ENCODE measurements at places on chromosomes 1 and 21.

- DNase-seq, result peak; percentile 35
Measured at GRCh38 chr1:224644553-224645154, 28.5 kb downstream of the CNIH3 start.

GRCh38 chr21:45541221-45542039, 810 bp downstream of the SLC19A1 start:
- peak; percentile 67 for DNase-seq

- DNase-seq, result no peak
Measured at GRCh38 chr1:147804942-147805723, 44.7 kb upstream of the GJA5 start.

DNA sequence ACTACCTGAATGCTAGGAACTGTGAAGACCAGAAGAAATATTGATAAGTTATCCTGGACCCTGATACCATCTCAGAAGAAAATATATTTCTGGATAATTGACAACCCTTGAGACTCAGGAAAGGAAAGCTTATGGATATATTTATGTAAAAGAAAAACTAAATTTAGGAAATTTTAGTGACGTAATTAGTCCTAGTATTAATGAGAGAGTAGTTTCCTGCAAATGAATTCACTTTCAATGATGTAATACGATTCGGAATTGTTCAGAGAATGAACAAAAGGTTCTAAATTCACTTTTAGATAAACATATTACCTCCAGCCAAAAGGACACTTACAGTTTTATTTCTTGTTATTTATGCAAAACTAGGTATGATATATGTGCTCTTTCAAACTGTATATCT, 1120.1 kb upstream of the NCAM2 start:
- DNase-seq, result no peak

- no peak for DNase-seq
Measured at GRCh38 chr21:42201615-42202161, 17.3 kb upstream of the ABCG1 start.

DNA sequence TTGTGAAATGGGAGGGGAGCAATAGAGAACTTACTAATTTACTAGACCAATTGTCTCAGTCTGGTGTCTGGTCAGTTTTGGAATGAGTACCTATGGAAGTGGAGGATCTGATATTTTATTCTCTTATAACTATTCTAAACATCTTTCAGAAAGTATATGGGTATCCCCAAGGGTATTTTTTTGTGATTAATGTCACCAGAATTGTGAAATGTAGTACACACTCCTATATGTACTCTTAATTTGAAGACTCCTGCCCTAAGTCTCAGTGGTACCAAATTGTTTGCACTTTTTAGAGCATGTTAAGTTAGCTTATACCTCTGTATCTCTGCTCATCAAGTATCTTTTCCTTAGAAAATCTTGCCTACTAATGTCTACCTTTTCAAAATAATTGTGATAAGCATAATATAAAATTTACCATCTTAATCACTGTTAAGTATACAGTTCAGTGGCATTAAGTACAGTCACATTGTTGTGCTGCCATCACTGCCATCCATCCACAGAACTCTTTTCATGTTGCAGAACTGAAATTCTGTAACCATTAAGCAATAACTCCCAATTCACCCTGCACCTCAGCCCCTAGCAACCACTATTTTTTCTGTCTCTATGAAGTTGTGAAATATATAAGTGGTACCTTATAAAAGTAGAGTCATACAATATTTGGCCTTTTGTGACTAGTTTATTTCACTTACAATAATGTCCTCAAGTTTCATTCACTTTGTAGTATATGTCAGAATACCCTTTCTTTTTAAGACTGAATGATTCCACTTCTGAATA, 40.5 kb downstream of the SLC30A7 start:
- DNase-seq, result no peak

GRCh38 chr1:30522031-30523004, 201.1 kb downstream of the MATN1 start:
- no peak for DNase-seq

GRCh38 chr1:14742181-14742980, 143.9 kb downstream of the KAZN start:
- no peak for DNase-seq

DNA sequence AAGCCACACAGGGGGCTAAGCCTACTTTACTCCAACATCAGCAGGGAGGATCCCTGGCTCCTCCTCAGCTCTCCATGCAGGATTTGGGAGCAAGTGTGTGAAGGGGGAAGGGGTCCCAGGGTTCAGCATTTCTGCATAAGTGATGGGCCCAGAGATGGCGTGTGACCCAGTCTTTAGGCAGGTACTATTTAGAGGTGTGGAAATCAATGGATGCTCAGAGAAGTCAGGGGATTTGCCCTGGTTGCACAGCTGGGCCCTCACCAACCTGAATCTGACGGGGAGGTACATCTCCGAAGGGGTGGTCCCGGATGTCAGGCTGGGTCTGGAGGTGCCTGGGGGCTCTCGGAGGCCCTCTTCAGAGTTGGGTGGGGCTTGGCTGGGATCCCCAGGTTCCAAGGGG, 6.9 kb upstream of the TCEA3 start:
- DNase-seq, result no peak

GRCh38 chr1:115757326-115757725, 11.2 kb downstream of the CASQ2 start:
- no peak for DNase-seq

DNA sequence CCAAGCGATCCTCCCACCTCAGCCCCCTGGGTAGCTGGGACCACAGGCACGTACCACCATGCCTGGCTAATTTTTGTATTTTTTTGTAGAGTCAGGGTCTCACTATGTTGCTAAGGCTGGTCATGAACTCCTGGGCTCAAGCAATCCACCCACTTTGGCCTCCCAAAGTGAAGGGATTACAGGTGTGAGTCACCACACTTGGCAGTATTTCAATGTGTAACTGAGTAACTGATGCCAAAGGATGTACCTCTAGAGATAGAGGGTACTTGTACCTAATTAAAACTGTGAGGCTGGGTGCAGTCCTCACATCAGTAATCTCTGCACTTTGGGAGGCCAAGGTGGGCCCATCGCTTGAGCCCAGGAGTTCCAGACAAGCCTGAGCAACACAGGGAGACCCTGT, 258.7 kb upstream of the DMRTA2 start:
- no peak for DNase-seq

- no peak for DNase-seq
Measured at GRCh38 chr1:100445565-100445964, 92.4 kb upstream of the GPR88 start.

DNA sequence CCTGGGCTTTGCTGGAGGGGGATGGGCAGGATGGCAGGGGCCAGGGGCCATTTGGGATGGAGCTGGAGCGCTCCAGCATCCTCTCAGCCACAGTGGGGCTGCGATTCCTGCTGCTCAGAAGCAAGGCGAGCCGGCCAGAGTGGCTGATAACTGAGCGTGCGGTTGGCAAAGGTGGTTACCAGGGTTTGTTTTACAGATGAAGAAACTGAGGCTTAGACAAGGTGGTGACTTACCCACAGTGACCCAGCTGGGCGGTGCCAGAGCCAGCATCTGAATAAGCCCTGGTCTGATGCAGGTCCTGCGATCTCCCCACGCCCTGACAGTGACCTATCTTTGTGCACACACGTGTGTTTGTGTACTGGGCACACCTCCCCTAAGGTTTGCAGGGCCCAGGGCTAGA, 5.9 kb upstream of the PRXL2B start:
- DNase-seq, result no peak

DNA sequence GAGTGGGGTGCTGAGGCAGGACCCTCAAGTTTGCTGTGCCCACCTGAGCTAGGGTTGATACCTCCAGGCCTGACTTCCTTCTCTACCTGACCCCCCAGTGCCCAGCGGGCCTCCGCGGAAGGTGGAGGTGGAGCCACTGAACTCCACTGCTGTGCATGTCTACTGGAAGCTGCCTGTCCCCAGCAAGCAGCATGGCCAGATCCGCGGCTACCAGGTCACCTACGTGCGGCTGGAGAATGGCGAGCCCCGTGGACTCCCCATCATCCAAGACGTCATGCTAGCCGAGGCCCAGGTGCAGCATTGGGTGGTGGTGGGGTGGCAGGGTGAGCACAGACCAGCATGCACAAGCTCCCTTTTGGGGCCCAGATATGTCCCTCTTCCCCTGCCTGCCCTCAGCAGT, 51.3 kb upstream of the KDM4A start:
- DNase-seq, result no peak

- no peak for DNase-seq
Measured at GRCh38 chr1:41377397-41377796, 16.2 kb downstream of the FOXO6 start.

DNA sequence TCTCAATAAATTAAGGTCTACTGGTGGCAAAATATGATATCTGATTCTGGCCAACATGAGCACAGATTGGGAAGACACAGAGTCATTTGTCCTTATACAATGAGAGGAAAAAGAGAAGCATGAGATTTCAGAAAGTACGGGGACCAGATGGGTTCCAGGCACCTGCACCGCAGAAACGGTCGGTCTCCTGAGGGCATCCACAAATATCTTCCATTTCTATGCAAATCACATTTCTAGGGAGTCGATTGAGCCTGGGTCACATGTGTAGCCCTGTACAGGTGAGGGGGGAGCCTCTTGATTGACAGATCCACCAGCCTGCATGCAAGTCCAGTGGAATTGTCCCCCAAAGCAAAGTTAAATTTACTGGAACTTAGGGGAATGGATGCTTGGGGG, 415.6 kb downstream of the NPHP4 start:
- DNase-seq, result no peak

- DNase-seq, result no peak
Measured at GRCh38 chr1:19484338-19484797, 971 bp downstream of the CAPZB start.

DNA sequence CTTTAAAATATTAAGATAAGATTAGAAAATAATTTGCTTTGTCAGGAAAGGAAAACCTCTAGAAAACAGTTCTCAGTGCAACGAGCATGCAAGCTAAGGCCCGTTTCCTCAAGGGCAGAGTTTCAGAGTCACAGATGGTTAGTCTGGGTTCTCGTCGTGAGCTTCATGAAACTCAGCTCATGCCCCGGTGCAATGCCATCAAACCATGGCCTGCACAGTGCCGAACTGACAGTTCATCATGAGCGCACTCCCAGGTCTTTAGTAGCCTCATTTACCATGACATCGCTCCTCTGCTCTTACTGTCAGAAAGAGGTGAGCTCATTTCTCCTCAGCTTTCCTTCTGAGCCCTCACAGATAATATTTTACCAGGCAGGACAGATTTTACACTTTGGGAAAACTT, 319.2 kb downstream of the NTNG1 start:
- DNase-seq, result no peak

DNA sequence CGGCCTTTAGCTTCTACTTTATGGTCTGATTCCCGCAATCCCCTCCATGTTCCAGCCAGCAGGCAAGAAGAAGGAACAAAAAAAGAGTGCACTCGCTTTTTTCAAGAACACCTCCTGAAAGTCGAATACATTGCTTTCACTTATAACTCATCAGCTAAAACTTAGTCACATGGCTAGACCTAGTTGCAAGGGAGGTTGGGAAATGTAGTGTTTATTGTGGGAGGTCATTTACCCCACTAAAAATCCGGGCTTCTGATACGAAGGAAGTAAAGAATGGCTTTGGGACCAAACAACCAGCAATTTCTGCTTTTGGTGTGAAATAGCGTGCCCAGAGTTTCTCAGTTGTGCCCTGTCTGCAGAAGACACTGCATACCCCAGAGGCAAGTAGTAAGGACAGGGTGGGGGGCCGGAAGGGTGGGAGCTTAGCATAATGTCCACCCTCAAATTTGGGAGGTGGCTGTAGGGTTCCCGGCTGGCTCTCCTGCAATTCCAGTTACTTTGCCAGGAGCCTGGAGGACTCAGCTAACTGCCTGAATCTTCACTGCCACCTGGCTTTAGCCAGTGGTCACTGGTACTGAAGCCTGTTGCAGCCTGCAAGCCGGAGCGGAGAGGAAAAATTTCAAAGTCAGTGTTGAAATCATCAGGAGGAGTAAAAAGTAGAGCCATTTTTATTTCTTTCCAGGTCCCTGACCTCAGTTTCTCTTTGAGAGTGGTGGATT, 57.7 kb upstream of the F3 start:
- DNase-seq, result no peak

DNA sequence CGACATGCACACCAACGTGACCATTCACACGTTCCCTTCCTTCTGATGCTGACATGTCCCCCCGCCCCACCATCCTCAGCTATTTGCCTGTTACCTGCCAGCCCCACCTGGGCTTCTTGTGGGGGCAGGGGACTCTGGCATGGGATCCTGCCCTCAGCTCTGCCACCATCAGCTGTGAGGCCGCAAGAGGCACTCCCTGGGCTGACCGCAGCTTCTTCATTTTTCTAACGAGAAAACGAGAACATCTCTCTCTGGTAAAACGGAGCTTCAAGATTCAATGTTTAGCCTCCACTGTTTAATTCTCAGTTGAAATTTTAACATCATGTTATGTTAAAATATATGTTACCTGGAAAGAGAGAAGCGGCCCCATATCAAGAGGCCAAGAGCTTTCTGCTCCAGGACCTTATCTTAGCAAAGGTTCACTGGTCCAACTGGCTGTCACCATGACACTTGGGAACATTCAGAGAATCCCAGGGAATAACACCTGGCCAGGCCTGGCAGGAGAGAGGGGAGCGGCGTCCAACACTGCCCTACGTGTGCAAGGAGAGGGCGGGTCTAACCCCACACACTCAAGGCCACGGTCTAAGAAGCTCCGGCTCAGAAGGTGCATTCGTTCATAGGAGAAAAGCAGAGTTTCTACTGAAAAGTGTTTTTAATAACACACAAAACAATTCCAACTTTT, 51.3 kb downstream of the HLCS start:
- no peak for DNase-seq

DNA sequence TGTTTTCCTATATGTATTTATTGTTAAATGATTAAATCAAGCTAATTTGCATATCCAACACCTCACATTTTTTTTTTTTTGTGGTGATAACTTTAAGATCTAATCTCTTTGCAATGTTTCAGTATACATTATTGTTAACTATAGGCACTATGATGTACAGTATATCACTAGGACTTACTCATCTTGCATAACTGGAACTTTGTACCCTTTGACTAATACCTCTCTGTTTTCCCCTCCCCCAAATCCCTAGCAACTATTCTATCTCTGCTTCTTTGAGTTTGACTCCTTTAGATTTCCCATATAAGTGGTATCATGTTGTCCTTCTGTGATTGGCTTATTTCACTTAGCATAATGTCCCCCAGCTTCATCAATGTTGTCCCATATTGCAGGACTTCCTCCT, 9.7 kb upstream of the C1orf53 start:
- DNase-seq, result no peak

DNA sequence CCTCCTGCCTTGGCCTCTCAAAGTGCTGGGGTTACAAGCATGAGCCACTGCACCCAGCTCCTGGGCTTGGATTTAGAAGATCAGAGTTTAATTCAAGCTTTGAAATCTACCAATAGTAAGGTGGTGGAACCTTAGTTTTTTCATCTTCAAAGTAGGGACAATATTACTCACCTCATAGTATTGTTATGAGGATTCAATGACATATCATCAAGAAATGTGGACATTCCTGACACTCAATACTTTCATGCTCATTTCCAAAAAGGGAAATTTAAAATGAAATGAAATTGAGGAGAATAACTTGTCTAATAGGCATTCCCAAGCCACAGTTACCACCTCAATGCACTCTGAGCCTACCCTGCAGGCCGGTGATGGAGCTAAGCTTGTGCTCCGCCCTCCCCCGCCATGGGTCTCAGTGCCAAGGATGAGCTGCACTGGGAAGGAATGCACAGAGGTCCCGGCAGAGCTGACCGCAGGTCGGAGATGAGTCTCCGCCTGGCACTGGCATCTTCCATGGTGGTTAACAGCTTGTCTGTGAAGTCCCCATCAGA, 56.5 kb upstream of the BCAR3 start:
- no peak for DNase-seq
